Ecto neural progenitor cell (in vitro differentiated cells): ENCODE measurements at places on chromosomes 5 and 9.

- no peak for DNase-seq
Measured at GRCh38 chr5:97000391-97000790, 64.5 kb downstream of the LNPEP start.

DNA sequence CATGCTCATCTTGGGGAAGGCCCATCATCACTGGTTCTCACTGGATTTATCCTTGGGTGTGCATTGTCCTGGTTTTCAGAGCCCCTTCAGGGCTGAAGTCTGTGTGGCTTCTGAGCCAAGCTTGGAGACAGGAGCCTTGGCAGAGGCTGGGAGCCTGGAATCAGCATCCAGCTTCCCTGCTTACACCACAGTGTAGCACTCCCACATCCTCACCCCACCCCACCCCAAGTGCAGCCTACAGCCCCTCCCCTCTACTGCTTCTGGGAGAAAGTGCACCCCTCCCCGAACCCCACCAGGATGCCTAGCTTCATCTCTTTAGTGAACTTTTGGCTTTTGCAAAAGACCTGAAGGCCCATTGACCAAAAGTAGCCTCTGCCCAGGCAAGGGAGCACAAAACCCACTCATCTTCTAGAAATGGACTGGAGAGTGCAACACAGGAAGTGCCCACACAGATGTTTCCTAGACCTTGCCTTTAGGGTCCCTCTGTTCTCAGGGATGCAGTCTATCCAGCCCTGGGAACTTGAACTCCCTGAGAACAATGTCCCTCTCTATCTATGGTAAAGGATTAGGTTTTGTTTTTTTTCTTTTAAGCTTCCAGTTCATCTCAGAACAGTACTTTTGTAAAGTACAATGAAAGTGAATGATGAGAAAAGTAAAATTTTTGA, 189.7 kb downstream of the PALM2AKAP2 start:
- no peak for DNase-seq

DNA sequence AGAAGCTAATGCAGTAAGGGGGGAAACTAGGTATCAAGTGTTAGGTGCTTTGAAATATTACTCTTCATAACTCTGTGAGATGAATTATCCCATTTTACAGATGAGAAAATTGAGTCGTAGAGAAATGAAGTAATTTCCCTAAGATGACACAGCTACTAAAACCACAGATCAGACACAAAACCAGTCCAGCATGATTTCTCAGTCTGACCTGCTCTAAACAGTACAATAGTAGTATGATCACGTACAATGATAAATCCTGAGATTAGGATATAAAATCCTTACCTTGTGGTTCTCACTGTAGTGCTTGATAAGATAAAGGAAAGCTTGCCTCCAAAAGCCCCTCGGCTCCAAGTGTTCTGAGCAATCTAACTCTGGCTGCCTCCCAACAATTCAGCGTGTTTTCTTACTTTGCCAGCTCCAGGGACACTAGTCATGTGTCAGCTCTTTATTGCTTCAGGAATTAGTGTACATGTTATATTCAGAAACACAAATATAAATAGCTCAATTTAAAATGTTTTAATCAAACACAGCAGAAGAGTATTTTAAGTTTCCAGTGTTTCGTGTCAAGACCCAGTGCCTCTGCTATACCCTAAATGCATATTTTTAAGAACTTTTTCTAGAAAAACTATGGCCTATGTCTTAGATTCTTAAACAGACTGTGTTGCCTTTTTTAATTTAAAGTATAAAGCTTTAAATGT, 243.6 kb downstream of the DENND1A start:
- no peak for DNase-seq

DNA sequence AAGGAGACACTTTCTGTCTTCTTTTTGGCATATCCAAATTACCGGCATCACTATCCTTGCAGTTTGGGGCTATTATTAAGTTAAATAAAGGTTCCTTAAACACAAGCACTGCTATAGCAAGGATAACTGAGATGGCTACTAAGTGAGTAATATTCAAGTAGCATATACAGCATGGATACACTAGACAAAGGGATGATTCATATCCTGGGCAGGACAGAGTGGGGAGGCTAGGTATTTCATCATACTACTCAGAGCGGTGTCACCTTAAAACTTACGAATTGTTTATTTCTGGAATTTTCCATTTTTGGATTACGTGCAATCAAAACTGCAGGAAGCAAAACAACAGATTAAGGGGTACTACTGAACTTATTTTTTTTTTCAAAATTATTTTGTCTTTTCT, 54.1 kb downstream of the FER start:
- no peak for DNase-seq

DNA sequence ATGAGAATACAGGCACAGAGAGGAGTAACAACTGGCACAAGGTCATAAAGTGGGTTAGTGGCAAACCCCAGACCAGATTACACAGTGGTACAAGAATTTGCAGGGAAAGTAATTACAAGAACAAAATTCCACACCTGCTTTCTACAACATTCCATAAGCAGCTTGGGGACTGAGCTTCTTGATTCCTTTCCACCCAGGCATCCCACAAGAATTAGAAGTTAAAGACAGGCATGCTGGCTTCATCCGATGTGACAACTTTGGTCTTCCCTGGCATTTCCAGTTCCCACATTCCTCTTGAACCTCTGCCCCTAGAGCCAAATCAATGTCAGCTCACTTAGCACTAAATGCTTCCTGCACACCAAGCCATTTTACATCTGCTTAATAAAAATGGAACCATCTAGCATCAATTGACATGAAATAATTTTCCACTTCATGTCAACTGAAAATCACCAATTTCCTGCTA, 435.8 kb upstream of the PAPPA start:
- DNase-seq = no peak

DNA sequence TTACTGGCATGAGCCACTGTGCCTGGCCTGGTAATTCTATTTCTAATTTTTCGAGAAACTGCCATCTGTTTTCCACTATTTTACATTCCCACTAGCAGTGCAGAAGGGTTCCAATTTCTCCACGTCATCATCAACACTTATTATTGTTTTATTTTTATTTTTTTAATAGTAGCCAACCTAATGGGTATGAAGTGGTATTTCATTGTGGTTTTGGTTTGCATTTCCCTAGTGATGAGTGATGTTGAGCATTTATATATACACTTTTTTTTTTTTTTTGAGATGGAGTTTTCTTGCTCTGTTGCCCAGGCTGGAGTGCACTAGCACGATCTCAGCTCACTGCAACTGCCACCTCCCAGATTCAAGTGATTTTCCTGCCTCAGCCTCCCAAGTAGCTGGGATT, 28.3 kb downstream of the WWC1 start:
- DNase-seq = no peak

- no peak for DNase-seq
Measured at GRCh38 chr5:161803-162110, 29.5 kb upstream of the LRRC14B start.

GRCh38 chr5:10988622-10989021, 227.6 kb upstream of the DAP start:
- no peak for DNase-seq

GRCh38 chr5:54835647-54836046, 149.7 kb downstream of the ESM1 start:
- DNase-seq = no peak

DNA sequence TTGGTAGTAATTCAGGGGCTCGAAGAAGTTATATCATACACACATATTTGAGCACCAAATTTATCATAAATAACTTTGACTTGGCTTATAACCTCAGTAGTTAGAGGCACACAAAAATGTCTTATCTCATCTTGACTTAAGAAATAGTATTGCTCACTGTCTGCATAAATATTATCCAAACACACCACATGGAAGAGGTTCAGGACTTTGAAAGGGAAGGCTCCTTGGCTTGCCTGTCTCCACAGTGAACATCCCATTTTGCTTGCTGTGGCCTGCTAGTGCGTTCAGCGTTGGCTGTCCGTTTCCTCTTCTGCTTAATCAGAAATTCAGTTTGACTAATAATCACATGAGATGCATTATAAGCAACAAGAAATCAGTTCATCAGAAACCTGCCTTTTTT, 13.9 kb downstream of the GRXCR2 start:
- DNase-seq = no peak

DNA sequence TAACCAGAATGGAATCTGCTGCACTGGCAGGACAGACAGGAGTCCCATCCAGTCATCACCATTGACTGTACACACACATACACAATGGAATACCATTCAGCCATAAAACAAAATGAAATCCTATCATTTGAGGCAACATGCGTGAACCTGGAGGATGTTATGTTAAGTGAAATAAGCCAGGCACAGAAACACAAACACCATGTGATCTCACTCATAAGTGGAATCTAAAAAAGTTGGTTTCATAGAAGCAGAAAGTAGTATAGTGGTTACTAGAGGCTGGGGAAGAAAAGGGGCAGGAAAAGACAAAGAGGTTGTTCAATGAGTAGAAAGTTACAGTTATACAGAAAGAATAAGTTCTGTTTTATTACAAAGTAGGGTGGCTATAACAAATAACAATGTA, 884.0 kb upstream of the ACO1 start:
- no peak for DNase-seq

GRCh38 chr5:96924016-96924443, 11.8 kb upstream of the LNPEP start:
- no peak for DNase-seq

DNA sequence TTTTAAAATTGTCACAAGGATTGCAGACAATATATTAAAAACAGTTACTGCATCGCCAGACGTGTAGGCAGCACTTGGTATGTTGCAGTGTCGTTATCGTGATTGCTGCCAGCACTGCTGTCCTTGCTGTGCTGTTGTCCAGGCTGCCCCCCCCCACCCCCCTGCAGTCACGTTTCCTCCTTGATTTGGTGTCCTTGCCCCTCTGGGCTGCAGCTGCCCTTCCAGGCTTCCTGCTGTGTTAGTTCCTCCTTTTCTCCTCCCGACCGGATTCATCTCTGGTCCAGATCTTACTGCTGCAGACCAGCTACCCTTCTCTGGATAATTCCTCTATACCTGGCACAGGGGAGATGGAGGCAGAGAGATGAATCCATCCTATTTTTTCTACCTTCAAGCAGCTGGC, 298.9 kb downstream of the TRIM32 start:
- DNase-seq = no peak

DNA sequence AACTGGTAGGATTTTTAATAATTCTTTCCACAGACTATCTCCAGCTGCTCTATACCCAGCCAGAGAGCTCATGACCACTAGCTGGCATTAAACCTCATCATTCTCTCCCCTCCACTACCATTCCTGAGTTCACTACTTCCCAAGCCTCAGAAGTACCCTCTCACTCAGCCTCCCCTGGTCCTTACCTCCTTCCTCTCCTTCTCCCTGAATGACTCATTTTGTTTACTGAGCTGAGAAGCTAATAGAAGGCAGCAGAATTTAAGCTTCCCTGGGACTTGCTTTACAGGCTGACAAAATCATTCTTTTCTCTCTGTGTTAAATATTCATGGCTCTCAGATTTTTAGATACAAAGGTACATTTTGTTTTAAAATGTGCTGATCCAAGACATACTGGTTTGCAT, 305.4 kb downstream of the TLR4 start:
- no peak for DNase-seq

DNA sequence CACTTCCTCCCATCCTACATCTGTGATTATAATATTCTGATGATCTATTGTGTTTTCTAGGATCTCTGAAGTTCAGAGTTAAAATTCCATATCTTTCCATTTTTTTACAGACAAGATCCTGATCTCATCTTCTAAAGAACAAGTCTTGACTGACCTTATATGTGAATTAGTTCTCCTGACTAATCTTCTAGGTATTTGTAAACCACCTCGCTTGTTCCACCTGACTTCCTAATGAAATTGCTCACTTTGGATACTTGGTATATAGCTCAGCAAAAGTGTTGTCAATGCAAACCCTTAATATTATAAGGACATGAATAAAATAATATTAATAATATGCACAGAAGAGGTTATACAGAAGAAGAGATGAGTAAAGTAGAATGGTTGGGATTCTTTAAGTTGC, 68.2 kb upstream of the NR4A3 start:
- no peak for DNase-seq

DNA sequence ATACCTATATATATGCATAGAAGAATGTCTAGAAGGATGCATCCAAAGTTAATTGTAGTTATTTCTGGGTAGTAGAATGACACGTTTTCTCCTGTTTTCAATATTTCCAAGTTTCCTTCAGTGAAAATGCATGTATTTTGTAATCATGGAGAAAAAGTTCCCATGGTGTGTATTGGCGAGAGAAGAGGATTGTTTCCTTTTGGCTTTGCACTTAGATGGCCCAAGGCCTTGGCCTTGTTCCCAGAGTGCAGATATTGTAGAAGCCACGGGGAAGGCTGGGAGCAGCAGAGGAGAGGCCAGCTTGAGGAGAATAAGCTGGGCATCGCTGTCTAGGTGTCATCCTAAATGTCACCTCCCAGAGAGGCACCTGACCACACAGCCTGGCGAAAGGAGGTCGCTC, 44.0 kb downstream of the IRF1 start:
- DNase-seq = no peak

DNA sequence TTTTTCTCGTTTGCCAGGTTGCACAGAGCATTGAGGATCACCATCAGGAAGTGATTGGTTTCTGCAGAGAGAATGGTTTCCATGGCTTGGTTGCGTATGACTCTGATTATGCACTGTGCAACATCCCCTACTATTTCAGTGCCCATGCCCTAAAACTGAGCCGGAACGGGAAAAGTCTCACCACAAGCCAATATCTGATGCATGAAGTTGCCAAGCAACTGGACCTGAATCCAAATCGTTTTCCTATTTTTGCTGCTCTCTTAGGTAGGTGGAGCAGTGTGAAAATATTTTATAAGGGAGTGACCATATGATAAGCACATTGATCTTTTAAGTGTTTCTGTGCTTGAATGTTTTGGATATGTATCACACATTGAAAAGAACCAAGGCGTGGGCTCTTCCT, 17.7 kb upstream of the FAM120AOS start:
- DNase-seq = no peak

GRCh38 chr9:72149231-72149975, at the start of gene GDA:
GDA (plus strand) TSS chr9:72149440; CDS start chr9:72149560, 120 bp downstream.
- no peak for DNase-seq

- DNase-seq = no peak
Measured at GRCh38 chr5:63101870-63102269, 523.3 kb downstream of the LRRC70 start.

DNA sequence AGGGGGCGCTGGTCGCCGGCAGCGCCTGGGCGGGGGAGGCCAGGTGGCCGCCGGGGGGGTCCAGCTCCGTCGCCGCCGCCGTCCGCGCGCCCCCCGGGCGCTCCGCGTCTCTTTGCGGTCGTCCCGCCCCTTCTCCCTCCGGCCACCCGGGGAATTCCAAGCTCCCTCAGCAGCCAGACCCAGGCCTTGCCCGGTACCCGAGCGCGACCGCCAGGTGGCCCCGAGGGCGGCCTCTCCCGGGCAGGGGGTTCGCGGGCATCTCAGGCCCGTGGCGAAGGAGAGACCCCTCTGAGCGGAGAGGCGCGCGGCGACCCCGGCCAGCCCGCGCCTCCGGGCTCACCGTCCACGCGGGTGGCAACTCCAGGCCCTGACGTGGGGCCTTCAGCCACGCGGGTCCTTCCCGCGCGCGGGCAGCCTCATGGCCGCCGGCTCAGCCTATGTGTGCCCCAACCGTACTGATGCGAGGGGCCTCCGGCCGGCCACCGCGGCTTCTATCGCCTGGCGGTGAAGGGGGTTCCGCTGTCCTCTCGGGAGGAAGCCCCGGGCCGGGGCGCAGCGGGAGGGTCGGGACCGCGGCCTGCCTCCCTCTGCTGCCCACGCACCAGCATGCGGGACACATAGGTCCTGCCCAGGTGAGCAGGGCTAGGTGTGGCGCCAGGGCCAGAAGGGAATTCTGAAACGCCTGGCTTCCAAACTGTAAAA, 529 bp upstream of the NRARP start:
- DNase-seq = peak; percentile 94

- DNase-seq = no peak
Measured at GRCh38 chr9:33677961-33678360, 117.4 kb upstream of the PRSS3 start.
